ENCODE measurements at places on chromosomes 6 and 20. TPM values are rescaled to one million over a fixed set of nuclear protein-coding genes. Genes with fewer than 3 reads are reported as not detected.

DNA sequence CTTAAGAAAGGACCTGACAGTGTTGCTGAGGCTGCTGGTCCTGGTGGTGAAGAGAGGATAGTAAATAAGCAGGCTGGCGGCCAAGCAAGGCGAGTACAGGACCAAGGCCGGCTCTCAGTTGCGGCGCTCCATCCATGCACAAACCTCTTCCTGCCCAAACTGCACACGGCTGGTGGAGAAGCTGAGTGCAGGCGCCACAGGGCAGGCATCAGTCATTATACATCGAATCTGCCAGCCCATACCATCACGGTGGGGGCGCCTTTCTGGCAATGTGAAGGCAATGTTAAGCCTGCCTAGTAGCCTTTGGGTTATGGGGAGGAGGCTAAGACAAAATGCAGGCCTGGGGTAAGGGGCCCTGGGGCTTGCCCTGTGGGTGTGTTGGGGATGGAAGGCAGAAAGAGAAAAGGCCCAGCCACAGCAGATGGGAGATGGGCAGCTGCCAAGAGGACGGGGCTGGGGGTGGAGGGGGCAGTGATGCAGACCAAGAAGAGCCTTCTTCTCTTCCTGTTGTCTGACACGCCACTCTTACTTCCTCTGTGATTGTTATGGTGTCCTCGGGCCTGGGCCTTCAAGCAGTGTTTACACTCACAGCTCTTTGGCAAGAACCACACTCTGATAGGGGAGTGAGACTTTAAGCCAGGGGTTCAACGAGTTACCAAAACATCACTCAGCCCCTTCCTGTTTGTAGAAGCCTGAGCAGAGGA, 20.3 kb upstream of the KCNK16 start:
- no peak for DNase-seq

Gene LPA
- not detected for total RNA-seq

- DNase-seq: no peak
Observed at GRCh38 chr20:400454-401275, 7.4 kb upstream of the RBCK1 start.

GRCh38 chr20:50085481-50086365, 27.2 kb downstream of the UBE2V1 start:
- DNase-seq: peak; percentile 40

DNA sequence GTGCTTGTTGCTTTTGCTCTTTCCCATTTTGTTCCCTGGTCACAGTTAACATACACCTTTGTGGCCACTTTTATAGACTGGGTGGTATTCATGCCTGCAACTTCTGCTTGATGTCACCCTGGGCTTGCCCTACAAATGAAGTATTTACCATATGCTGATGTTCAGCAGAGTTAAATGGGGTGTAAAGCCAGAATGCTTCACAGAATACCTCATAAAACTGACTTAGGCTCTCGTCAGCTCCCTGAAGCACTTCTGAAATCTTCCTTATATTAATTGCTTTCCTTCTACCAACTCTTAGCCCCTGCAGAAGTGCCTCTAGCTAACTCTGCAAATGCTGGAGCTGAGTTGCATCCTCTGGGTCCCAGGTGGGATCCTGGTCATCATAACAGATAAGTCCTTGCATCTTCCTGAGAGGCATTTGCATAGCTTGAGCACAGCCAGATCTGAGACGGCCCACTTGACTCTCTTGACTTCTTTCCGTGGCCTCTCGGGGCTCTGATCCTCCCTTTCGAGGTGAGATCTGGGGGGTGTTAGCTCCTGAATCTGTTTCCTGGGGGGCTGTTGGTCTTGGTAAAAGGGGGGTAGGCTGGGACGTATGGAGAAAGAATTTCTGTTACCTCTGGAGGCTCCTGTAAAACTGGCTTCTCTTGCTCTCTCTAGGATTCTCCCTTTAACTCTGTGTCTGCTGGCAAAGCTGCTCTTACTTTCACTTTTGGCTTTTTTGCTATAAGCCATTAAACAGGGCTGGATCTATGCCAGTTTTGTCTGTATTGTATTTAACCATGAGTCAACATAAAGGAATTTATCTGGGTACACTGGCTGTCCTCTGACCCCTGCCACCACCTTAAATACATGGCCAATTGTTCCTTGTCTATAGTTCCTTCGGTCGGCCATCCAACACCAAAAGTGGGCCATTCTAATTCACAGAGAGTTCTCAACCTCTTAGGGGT, 223.0 kb upstream of the SYNCRIP start:
- DNase-seq: no peak

DNA sequence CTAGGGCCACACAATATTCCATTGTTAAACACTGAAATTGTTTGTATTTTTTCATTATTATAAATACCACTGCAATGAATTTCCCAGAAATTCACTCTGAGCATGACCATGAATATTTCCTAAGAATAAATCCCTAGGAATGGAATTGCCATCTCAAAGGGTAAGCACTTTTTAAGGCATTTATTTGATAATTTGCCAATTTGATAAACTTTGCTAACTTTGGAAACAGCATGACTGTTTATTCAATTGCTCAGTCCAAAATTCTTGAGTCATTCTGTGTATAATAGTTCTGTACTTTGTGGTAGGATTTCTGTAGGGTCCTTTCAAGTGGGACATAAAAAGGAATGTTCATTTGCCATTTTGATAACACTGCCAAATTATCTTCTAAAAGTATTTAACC, 44.2 kb upstream of the TOX2 start:
- no peak for DNase-seq

DNA sequence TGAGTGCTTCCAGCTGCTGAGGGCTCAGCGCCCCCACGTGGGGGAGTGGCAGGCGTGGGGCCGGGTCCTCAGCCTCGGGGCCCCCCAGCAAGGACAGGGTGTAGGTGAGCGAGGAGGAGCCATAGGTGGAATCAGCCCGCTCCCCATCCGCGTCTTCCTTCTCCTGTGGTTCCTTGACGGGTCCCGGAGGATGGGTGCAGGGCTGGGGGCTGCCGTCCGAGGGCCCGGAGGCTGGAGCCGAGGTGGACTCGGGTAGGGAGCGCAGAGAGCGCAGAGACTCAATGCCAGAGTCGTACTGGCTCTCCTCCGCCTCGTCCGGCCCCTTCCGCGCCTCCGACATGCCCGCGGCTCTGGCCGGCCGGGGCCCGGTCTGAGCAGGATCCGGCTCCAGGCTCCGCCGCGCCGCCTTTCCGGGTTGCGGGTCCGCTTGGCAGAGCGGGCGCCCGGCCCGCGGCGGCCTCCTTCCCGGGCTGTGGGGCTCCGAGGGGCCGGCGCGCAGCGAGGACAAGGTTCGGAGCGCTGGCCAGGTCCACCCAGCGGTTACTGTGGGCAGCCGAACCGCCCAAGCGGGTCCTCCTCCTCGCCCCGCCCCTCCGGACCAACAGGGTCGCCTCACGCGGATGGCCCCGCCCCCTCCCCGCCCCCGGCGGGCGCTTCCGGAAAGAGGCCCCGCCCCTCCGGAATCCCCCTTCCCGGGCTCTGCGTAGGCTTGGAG, at the start of gene NFKBIE:
Gene NFKBIE, minus strand, starts transcription at position 545 of the 715 bp plus-strand sequence. Its CDS starts 205 bp downstream, at position 340.
- DNase-seq: peak; percentile 98
